ENCODE measurements at places on chromosomes 6 and 20. TPM values are rescaled to one million over a fixed set of nuclear protein-coding genes. Genes with fewer than 3 reads are reported as not detected.

The ENPP5 gene
- 14.6 TPM for total RNA-seq

The VNN1 gene
- total RNA-seq, result 0.35 TPM

The MRAP2 gene
- 4.7 TPM for total RNA-seq

The DZANK1 gene
- 5.4 TPM for total RNA-seq

The APOM gene
- total RNA-seq, result 24.0 TPM

The NTSR1 gene
- total RNA-seq, result 0.58 TPM

The OPRL1 gene
- total RNA-seq, result 2.3 TPM

The NOX3 gene
- total RNA-seq, result 2.1 TPM

The NDRG3 gene
- 22.5 TPM for total RNA-seq

The TMEM244 gene
- not detected for total RNA-seq

The GABRR2 gene
- 3.9 TPM for total RNA-seq

The HLA-DQA1 gene
- 4.4 TPM for total RNA-seq

The TBXT gene
- total RNA-seq, result not detected

The KCNS1 gene
- total RNA-seq, result 0.76 TPM

The MED20 gene
- total RNA-seq, result 27.2 TPM

The RAMACL gene
- 2.6 TPM for total RNA-seq

The CRYBG1 gene
- total RNA-seq, result 28.1 TPM

The SYNE1 gene
- 304 TPM for total RNA-seq

The DEF6 gene
- 9.1 TPM for total RNA-seq

The SNX5 gene
- 143 TPM for total RNA-seq

The ULBP2 gene
- total RNA-seq, result 2.3 TPM

The SLA2 gene
- total RNA-seq, result 0.64 TPM

The SYCP2L gene
- 3.7 TPM for total RNA-seq

The LY6G5C gene
- total RNA-seq, result 1.1 TPM

The CYP24A1 gene
- 3.3 TPM for total RNA-seq

The TREM2 gene
- total RNA-seq, result 0.99 TPM

The PPIL6 gene
- total RNA-seq, result 11.7 TPM

The BPIFA1 gene
- not detected for total RNA-seq

The KIF13A gene
- 58.3 TPM for total RNA-seq

The TCF21 gene
- 73.6 TPM for total RNA-seq

The LTB gene
- 3.1 TPM for total RNA-seq

The ENPP4 gene
- 16.8 TPM for total RNA-seq

The TINAG gene
- total RNA-seq, result 17.2 TPM

The COL21A1 gene
- 91.7 TPM for total RNA-seq

The PRIM2 gene
- total RNA-seq, result 19.6 TPM

The PTCRA gene
- 0.82 TPM for total RNA-seq

The MDFI gene
- total RNA-seq, result 45.7 TPM

The ADGRF1 gene
- total RNA-seq, result 33.3 TPM

The MYO6 gene
- total RNA-seq, result 53.4 TPM

The RARS2 gene
- 30.9 TPM for total RNA-seq

All from metanephros (tissue), 2 donors.